ENCODE measurements at places on chromosomes 2 and 18.

DNA sequence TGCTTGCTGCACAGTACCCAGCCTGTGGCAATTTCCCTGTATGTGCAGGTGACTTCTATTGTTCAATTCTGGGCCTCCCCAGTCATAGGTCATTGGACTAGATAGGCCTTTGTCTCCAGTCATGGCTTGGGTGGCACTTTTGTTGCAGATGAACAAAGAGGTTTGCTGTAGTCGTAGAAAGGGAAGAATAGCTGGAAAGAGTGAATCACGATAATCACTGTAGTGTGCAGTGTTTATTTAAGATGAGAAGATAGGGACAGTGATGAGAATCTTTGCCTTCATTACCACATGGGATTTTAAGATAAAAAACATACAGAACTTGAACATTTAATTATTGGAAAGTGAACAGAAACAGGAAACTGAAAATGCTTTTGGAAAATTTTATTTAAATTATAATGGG, 156.1 kb upstream of the CYRIA start:
- DNase-seq, result no peak

- DNase-seq, result no peak
Observed at GRCh38 chr18:48133671-48134251, 203.3 kb upstream of the SMAD2 start.

- no peak for DNase-seq
Observed at GRCh38 chr2:59569124-59569523, 984.3 kb downstream of the BCL11A start.

DNA sequence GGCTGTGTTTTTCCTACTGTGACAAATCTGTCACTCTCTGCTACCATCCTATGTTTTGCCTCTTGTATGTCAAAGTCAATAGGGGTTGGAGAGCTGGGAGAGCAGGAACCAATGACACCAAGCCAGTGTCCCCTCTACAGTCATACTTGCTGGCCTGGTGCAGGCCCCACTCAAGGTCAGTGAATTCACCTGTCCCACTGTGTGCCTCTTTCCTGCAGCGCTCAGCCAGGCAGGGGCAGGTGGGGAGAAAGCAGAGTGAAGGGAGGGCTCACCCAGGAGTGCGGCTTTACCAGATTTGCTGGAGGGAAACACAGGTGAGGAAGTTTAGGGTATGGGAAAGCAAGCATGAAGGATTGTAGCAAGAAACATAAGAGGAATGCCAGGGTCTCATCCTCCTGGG, 114.5 kb downstream of the GYPC start:
- DNase-seq, result no peak

Measured in stimulated activated naive CD4-positive, alpha-beta T cell (primary cell).